Sigmoid colon (tissue), 7 donors: ENCODE measurements at places on chromosomes 6 and 20. TPM values are rescaled to one million over a fixed set of nuclear protein-coding genes. Genes with fewer than 3 reads are reported as not detected.

SLC2A10 gene
- 10.9 TPM for polyA plus RNA-seq

PET117 gene
- 20.8 TPM for polyA plus RNA-seq

BTBD9 gene
- 3.6 TPM for polyA plus RNA-seq

LPA gene
- polyA plus RNA-seq: not detected

BANF2 gene
- not detected for polyA plus RNA-seq
